ENCODE measurements at places on chromosomes 2 and 18.

- peak; percentile 3 for DNase-seq
Observed at GRCh38 chr18:46624127-46624526, 32.9 kb downstream of the LOXHD1 start.

- DNase-seq: no peak
Observed at GRCh38 chr2:147488472-147488871, 356.4 kb upstream of the ACVR2A start.

- DNase-seq: no peak
Observed at GRCh38 chr2:143251681-143252080, 122.5 kb downstream of the ARHGAP15 start.

DNA sequence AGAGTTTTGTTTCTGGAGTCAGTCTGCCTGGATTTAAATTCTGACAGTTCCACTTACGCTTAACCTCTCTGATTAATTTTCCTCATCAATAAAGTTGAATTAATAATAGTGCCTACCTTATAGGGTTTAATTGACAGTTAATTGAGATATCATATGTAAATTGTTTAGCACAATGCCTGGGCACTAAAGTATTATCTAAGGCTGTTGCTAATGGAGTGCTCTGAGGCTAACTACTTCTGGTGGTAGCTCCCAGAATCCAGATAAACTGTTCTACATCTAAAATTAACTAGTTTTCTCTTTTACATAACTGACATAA is 185.6 kb upstream of the STON1 start:
- DNase-seq: no peak

GRCh38 chr2:186891185-186891621 is 42.2 kb upstream of the ZSWIM2 start:
- DNase-seq: no peak

GRCh38 chr2:37287966-37288365 is 36.7 kb downstream of the PRKD3 start:
- no peak for DNase-seq

- no peak for DNase-seq
Observed at GRCh38 chr2:55097461-55098410, 47.5 kb upstream of the RTN4 start.

DNA sequence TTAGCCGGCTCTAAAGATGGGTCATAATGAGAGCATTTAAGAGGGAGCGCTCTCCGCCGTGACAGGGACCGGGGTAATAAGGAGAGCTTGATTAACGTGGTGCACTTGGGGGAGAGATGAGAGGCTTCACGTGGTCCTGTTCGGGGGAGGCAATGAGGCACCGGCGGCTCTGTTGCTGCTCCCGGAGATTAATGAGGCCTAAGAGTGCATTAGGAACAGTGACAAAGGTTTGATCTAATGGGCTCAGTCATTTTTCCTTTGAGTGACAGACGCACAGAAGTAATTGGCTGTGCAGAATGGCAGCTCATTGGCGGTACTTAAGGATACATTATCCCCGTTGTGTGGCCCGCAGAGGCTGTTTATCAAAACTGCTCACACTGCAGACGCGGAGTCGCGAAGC is 250.7 kb downstream of the GBX2 start:
- DNase-seq: no peak
